ENCODE measurements at places on chromosomes 6 and 20.
A peak's percentile ranks its signal among the peaks of the same experiment; 100 is the strongest.

- peak; percentile 15 for DNase-seq
Measured at GRCh38 chr20:56187534-56188165, 60.9 kb upstream of the MC3R start.

DNA sequence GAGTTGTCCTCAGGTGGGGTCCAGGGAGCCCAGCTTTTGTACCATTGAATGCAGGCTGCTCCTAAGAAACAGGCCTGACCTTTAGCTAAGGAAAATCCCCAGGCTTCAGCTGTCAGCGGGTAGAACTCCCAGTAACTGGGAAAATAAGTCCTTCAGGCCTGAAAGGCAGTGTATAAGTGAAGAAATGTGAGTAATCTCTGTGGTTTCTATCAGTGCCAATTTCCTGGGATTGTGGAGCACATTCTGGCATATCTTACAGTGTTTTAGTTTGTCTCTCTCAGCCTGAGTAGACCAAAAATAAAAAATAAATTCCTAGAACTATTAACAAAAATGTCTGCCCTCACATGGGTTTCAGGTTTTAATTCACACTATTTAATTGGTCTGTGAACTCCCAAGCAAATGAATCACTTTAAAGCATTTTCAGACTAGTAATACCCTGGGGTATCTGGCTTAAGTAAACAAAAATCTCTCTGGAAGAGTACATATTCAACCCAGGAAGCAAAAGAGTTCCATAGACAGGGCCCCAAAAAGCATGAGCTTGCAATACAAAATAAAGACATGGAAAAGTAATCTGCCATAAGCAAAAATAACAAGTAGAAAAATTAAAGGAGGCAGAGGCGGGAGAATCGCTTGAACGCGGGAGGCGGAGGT lies 566.2 kb upstream of the NOX3 start:
- DNase-seq = no peak

- no peak for DNase-seq
Measured at GRCh38 chr20:23569570-23569969, 1.3 kb upstream of the CST9L start.

DNA sequence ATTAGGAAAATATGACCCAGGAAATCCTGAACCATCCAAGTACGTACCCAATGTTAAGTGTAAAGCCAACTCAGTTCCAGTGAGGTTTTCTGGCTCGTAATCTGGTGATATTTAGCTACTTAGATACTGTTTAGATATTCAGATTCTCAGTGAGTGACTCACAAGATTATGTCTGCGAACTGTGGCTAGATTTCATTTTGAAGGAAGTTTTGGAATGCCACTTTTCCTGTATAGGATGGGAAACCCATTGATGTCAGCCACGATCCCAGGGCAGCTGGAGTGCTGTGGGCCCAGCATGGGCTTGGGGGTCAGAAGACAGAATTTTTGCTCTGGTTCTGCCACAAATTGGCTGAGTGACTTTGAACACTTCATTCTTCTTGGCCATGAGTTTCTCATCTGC lies 76.3 kb downstream of the TMEM170B start:
- DNase-seq = peak; percentile 92

DNA sequence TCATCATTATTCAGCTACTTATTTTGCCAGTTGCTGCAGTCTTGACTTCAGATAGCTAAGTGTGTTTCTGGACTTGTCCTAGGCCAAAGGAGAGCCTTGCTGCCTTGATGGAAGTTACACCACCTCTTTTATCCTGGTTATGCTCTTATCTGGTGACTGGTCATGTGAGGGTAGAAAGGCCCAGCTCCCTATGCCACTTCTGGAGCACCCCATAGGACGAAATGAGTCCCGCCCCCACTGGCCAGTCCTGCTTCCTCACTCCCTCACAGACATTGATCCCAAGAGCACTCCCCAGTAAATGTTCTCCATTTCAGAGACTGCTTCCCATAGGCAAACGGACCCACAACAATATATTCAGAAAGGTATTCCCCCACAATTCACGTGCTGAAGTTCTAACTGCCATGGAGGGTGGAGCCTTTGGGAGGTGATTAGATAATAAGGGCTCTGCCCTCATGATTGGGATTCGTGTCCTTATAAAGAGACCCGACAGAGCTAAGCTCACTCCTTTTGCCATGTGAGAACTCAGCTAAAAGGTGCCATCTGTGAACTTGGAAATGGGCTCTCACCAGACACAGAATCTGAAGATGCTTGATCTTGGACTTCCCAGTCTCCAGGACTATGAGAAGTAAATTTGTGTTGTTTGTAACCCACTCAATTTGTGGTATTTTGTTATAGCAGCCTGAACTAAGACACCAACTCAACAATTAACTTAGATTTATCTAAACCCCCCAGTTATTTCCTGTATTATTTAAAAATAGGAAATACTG lies 21.5 kb upstream of the ELOVL2 start:
- no peak for DNase-seq

- DNase-seq = no peak
Measured at GRCh38 chr20:20729563-20729962, 17.1 kb upstream of the RALGAPA2 start.
